Stimulated activated CD4-positive, alpha-beta T cell treated with anti-CD3 and anti-CD28 coated beads, Interleukin-1b, Interleukin-23, amount 100 ng/mL, for 24 hours (primary cell): ENCODE measurements at places on chromosomes 6 and 20.

GRCh38 chr20:37955511-37955910, 52.6 kb downstream of the VSTM2L start:
- no peak for DNase-seq

- DNase-seq = no peak
These were observed 3.3 kb downstream of the TCF21 start for GRCh38 chr6:133891927-133892812.

DNA sequence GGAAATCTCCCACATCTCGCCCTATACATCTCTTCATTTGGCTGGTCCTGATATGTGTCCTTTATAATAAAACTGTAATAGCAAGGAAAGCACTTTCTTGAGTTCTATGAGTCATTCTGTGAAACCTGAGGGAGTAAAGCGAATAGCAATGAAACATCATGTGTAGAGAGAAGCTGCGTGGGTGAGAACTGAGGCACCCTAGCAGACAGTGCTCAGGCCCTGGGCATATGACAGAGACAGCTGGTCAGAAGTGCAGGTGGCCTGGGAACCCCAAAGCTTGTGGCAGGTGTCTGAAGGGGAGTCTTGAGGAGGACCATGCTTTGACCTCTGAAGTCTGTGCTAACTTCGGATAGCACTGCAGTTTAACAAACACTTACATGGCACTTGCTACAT, 1.3 kb upstream of the BLOC1S5 start:
- DNase-seq = no peak

DNA sequence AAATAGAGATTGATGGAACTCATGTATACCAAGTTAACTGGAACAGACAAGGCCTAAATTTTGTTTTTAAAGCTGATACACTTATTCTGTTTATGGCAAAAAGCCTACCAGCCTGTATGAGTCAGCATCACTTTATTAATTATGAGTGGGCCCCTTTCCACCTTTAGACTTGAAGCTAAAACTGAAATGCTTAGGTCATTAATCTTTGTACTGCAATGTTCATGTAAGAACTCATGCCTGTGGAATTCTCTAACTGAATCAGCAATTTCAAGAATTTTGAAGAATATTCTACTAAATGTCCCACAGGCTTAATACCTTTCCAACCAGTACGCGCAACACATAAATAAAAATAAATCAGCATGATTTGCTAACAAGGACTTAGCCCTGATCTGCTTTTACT, 140.2 kb upstream of the PHACTR1 start:
- DNase-seq = no peak

- no peak for DNase-seq
These were observed 311.6 kb downstream of the CDC5L start for GRCh38 chr6:44699082-44699481.

DNA sequence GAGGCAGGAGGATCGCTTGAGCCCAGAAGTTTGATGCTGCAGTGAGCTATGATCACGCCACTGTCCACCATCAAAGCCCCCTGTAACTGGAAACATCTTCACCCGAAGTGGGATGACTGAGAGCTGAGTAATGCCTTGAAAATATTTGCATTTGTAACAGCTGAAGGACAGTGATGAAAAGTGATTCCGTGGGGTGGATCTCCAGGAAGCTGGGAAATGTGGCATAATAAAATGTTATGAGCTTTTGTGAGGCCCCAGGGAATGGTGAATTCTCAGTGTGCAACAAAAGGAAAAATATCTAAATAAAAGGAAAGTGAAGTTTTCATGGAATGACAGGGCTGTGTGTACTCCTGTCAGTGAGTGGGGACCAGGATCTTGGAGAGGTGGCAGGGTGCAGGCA, 92.0 kb downstream of the JAG1 start:
- no peak for DNase-seq

DNA sequence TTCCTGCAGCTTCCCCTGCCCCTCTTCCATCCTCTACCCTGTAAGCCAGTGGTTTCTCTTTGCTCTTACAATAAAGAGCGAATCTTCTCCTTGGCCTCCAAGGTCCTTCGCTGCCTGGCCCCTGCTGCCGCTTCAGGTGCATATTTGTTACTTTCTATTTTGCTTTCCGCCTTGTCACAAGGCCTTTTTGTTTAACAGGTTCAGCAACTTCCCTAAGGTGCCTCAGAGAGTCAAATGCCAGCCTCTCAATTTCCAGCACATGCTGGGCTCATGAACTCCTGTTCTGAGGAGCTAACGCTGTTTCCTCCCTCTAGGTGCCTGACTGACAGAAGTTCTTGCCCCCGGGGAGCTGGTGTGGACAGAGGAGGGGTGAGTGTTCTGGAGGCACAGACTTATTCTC, 42.4 kb upstream of the EPB41L1 start:
- no peak for DNase-seq
